Stromal cell of bone marrow (primary cell): ENCODE measurements at places on chromosomes 7 and 10.

DNA sequence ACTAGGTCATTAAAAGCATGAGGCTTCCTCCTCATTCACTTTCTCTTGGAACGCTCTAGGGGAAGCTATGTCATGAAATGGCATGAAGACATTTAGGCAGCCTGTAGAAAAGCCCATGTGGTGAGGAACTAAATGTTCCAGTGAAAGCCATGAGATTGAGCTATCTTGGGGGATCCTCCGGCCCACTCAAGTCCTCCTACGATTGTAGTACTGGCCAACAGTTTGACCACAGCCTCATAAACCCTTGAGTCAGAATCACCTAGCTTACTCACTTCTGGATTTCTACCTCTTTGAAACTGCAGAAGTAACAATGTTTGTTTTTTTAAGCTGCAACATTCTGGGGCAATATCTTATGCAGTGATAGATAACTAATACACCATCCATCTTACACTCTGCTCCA, 605.1 kb downstream of the SORCS1 start:
- no peak for DNase-seq

DNA sequence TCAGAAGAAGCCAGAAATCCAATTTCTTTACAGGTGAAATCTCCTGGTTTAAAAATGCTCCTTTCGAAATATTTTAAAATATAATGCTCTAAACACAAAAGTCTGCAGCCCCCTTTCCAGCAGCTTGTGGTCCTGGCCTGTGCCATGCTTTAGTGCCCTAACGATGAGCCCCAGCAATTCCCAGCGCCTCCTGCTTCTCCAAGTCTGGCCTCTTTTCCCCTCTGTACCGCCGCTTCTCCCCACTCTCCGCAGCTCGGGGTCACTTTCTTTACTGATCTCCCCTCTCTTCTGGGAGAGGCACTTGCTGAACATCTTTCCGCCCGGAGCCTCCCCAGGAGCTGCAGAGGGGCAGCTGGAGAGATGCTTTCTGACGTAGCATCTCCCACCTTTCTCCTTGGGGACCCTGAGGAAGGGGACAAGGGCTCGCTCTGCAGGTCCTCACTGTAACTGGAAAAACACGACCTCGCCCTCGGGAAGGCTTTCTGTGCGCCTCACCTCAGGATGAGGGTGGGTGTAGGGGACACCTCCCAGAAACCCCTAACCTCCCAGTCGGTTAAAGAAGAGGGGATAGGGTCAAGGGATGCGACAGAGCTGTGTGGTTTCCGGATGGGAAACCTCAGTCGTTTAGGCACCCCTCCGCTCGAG, 565 bp upstream of the INA start:
- no peak for DNase-seq

DNA sequence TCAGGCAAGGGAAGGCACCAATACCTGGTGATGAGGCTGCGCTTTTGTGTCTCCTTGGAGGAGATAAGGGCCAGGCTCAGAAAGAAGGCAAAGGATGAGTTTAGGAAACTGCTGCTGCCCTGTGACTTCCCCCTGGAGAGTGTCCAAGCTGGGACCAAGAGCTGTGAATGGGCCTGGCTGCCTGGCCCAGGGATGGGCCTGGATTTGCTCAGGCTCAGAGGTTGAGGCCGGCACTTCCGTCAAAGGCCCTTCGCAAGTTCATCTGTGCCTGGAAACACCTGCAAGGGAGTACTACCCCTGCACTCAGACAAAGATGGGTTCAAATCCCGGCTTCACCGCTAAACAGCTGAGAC, 50.5 kb upstream of the NANOS1 start:
- no peak for DNase-seq

DNA sequence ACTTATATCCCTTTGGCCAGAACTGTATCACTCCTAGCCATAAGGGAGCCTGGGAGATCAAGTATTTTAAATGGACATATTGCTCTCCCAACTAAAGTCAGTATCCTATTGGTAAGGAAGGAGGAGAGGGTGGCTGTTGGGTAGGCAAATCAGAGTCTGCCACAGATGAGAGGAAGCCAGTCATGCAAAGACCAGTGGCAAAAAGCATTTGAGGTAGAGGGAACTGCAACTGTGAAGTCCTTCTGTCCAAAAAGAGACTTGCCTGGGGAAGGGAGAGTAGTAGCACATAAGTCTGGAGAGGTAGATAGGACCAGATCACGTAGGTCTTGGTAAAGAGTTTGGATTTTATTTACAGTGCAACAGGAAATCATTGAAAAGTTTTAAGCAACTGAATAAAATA, 8.8 kb upstream of the CCNJ start:
- no peak for DNase-seq

DNA sequence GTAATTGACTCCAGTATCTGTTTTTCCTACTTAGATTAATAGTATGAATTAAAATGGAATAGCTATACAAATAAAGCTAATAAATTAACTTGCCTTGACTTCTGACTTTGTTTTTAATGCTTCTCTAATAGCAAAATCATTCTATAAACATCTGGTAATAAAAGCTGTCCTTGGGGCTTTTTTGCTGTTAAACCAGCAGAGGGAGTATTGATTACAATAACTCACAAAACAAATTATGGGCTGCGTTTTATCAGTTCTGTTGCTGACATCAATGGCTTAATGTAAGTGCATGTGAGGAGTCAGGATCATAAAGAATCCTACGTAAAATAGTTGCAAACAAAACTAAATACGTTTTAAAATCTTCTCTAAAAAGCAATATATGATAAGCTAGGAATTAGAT, 667.8 kb downstream of the PCDH15 start:
- no peak for DNase-seq

GRCh38 chr7:9945857-9946256, 1027.8 kb upstream of the PHF14 start:
- no peak for DNase-seq

GRCh38 chr10:101895781-101896180, 52.2 kb upstream of the KCNIP2 start:
- DNase-seq: no peak

- DNase-seq: no peak
Observed at GRCh38 chr10:451856-452255, 237.6 kb downstream of the DIP2C start.

- no peak for DNase-seq
Observed at GRCh38 chr7:40804477-40805215, 669.8 kb downstream of the SUGCT start.

DNA sequence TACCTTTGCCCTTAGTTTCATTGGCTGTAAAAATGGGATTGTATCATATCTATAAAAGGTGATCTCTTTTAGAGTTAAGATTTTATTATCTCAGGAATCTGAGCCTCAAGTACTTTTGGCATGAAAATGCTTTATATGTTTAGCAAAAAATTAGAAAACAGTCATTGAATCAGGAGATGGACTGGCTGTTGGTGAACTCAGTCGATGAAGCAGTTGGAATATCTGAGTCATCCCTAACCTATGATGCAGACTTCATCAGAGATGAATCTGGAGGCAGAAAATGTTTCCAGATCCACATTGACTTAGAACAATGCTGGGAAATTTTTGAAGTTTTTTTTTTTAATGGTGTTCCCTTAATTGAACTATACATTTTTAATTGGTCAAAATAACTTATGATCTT, 228.5 kb downstream of the SLC25A13 start:
- DNase-seq: peak; percentile 94
